ENCODE measurements at places on chromosomes 16 and 17.

- DNase-seq: no peak
Observed at GRCh38 chr17:40347319-40348135, 17.0 kb downstream of the GJD3 start.

- DNase-seq: no peak
Observed at GRCh38 chr16:66488505-66488904, 61.4 kb downstream of the BEAN1 start.

- no peak for DNase-seq
Observed at GRCh38 chr16:73062001-73062616, 14.2 kb upstream of the ZFHX3 start.

DNA sequence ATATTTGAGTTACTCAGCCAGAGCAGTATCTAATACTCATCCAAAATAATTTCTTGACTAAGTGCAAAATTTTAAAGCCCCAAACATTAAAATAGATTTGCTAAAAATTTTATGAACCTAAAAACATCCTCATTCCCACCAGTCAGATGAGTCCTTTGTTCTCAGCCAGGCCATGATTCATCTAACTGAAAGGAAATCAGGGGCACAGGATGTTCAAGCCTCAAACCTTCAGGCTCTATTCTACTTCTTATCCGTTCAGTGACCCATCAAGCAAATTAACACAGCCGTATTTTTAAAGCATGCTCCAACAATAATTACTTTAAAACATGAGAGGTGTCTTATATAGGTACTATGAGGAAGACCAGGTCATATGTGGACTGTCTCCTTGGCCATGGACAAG, 176.5 kb upstream of the MON1B start:
- no peak for DNase-seq

DNA sequence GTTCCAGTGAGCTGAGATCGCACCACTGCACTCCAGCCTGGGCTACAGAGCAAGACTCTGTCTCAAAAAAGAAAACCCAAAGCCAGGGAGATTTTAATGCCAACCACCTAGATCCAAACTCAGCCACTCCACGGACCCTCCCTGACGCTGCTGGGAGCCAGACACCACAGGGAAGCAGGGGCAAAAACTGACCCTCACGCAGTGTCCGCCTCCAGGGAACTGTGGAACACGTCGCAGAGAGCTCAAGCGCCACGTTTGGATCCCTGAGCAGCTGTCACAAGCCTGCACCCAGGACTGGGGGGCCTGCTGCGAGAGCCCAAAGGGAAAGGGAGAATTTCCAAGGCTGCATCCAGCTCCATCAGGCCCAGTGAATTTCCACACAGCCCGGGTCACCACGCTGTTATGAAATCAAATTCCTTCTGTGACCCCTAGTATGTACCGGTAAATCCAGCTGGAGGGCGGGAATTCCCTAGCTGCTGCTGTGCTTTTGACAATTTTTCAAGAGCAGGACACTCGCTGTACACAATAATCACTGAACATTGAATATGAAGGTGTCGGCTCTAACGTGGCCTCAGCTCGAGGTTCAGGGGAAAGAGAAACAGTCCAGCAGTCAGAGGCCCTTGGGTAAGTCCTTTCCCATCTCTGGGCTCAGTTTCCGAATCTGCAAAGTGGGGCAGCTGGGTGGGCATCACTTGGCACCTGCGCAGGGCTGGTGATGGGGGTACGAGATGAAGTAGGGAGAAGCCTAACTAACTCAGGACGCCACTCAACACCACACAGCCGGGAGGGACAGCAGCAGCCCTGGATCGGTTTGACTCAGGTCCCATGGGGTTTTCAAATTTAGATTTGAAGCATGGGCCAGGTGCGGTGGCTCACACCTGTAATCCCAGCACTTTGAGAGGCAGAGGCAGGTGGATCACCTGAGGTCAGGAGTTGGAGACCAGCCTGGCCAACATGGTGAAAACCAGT, 8.6 kb downstream of the CARHSP1 start:
- no peak for DNase-seq

DNA sequence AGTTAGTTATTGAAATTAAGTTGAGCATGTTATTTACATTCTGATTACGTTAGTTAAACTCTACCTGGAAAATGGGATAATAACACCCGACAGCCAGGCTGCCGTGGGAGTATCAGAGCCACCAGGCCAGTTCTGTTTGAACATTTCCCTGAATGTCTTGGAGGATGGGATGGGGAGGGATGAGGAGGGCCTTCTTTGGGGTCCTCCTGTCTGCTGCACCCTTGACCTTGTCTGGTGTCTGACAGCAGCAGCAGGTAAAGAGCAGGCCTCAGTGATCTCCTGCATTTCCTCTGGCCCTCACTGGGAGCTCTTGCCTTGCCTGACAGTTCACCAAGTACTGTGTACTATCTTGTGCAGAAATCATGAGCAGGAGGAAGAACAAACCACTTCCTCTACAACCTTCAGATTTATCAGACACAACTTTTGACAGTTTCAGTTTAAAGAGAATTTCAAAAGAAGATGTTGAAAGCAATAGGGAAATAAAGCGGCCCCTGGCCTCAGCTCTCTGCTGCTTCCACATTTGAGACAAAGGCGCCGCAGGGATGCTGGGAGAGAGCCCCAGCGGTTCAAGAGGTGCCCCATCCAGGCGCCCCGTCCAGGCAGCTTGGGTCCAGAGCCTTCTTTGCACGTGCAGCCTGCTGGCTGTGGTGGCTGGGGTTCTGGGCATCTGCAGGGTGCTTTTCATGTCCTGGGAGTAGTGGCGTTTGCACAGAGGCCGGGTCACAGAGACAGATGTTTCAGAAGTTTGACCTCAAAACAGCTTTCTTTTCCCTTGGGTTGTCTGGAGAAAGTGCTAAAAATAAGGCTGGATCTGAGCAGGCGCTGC, 25.3 kb downstream of the CMIP start:
- DNase-seq: no peak

GRCh38 chr17:57600074-57600473, 145.0 kb downstream of the CCDC182 start:
- DNase-seq: no peak

DNA sequence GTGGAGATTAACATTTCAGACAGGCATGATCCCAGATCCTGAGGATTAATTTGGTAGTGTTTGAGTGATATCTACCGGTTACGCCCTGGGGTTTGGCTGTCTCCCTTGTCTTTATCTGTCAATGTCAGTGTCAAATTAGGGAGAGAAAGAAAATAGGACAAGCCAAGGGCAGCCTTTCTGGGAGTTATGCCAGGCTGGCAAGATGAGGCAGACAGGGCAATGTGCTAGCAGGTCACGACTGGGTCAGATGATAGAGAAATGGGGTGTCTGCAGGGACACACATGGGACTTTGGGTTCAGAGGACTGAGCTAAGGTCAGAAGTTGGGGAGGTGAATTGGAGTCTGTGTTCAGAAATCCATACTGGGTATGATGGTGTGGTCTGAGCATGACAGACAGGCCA, 27.4 kb upstream of the LYRM9 start:
- DNase-seq: no peak

- DNase-seq: no peak
Observed at GRCh38 chr17:30389756-30390300, 11.1 kb downstream of the CPD start.

DNA sequence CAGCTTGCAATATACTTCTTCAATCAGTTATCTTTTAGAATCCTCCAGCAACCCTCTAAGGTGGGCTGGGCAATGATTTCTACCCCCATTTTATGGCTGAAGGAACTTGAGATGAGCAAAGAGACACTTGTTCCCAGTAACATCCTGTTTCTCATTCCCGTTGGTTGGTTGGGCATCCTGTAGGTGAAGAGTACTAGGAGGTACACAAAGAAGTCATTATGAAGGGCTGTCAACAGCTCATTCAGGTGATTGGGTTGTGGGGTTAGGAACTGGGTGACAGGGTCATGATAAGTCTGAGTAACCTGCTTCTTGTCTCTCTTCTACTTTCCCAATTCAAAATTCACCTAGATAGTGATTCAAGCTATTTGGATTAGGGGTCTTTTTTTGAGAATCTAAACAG, 76.5 kb downstream of the MMD start:
- DNase-seq: no peak

GRCh38 chr17:29215717-29216116, 30.9 kb upstream of the CRYBA1 start:
- no peak for DNase-seq

- DNase-seq: no peak
Observed at GRCh38 chr16:2487903-2488531, 13.1 kb downstream of the TBC1D24 start.

GRCh38 chr16:76204249-76204648, 73.0 kb upstream of the CNTNAP4 start:
- DNase-seq: no peak

DNA sequence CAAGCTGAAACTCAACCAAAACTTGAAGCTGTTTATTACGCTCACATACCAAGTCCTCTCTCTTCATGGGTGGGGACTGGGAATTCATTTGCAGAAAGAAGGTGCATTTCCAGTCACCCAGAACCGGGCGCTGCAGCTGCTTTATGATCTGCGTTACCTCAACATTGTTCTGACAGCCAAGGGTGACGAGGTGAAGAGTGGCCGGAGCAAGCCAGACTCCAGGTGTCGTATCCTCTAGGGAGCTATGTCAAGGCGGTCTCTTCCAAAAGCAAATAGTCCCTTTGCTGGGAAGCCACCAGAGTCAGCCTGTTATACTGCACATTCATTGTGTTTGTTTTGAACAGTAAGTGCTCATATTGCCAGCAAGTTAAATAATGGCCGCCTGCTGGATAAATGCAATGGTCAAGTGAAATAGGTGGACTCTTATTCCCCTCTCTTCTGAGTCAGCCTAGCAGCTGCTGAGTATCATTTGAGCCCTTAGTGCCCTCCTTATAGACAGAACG, 12.7 kb downstream of the COG1 start:
- no peak for DNase-seq

DNA sequence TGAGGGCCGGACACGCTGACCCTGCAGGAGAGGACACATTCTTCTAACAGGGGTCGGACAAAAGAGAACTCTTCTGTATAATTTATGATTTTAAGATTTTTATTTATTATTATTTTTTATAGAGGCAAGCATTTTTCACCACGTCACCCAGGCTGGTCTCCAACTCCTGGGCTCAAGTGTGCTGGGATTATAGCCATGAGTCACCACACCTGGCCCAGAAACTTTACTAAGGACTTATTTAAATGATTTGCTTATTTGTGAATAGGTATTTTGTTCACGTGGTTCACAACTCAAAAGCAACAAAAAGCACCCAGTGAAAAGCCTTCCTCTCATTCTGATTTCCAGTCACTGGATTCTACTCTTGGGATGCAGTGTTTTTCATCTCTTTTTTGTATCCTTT, 2.3 kb upstream of the SERPINF1 start:
- no peak for DNase-seq

DNA sequence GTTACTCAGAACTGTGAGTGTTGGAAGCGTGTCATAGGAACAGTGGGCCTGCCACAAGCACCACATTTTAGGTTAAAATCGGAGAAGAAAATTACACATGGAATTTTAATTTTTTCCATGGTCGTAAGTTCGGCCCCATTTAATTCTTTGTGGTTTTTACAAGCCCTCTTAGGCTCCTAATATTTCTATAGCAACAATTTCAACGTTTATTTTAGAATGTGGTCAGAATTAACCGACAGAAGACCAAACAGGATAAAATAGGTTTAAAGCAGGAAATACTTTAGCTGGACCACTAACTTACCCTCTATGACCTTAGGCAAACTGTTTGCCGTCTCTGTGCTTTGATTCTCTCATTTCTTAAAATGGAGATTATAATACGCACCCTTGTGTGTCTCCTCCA, 69.9 kb downstream of the FTO start:
- no peak for DNase-seq

GRCh38 chr17:81259058-81259605, 20.0 kb downstream of the NDUFAF8 start:
- no peak for DNase-seq

DNA sequence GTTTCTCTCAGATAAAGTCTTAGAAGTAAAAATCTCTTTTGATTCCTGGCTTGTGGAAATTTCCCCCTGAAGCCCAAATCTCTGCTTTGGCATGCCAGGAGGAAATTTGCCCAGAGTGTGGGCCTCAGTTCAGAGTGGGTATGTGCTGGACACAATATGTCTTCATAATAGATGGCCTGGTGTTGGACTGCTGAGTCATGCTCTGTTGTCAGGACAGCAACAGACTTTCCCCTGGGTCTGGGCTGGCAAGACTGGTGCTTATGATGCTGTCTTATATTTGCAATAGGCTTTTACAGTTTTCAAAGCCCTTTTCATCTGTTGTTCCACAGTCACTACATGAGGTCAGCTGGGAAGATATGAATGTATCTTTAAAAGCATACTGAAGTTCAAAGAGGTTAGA, 57.0 kb downstream of the SHISA9 start:
- DNase-seq: no peak

GRCh38 chr16:4207683-4208340, 34.1 kb downstream of the SRL start:
- DNase-seq: no peak

DNA sequence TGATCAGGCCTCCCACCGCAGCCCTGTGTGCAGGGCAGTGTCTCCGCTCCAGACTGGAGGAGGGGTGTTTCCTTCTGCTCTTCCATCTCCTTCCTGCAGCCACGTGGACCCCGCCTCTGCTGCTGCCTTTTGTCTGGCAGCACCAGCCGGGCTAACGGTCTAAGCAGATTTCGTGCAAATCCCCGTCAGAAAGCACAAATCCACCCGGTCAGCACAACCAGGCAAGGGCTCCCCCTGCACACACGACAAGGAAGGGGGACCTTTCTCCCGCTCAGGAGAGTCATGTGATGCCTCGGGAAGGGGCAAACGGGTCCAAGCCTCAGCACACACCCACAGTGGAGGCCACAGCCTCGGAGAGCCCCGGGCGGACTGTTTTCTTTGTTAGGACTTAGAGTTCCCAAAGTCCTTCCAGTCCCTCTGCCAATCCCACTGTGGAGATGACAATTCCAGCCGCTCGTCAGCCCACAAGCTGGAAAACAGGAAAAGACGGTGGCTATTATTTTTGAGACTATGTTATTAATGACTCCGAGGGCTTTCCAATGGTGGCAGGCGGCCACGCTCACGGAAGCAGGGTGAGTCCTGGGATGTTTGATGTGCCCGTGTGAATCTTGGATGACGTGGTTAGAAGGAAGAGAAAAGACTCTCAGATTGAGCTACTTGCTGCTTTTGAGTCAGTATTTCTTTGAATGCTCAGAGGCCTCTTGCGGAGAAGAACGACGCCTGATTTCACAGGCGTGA, 22.5 kb upstream of the MEAK7 start:
- DNase-seq: no peak

GRCh38 chr17:75535119-75535537, 9.6 kb downstream of the LLGL2 start:
- DNase-seq: no peak

All from nephron progenitor cell (in vitro differentiated cells).